ENCODE measurements at places on chromosomes 11 and 22.
A peak's percentile ranks its signal among the peaks of the same experiment; 100 is the strongest.

DNA sequence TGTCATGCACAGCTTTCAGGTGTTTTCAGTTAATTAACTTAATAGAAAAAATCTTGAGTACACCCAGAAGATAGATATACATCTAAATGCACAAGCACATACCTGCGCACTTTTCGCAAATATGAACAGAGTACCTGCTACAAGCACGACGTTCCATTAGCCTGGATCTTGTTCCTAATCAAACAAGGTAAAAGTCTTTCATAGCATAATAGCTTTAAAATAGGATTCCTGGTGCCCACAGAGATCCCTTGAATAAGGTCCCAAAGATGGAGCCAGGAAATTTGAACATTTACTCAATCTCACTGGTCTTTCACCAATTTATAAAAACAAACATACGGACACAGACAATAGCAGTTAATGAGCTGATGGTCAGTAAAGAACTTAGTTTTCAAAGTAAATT is 689.8 kb upstream of the CHORDC1 start:
- no peak for DNase-seq

GRCh38 chr11:112583261-112583893 is 322.7 kb upstream of the PLET1 start:
- no peak for DNase-seq

- no peak for DNase-seq
Observed at GRCh38 chr11:45737056-45737455, 67.9 kb upstream of the SLC35C1 start.

- no peak for DNase-seq
Observed at GRCh38 chr11:3340025-3340424, 38.9 kb downstream of the ZNF195 start.

GRCh38 chr11:88404932-88405710 is 67.6 kb upstream of the CTSC start:
- DNase-seq, result no peak

GRCh38 chr11:126282736-126283591 is at the start of gene TIRAP:
TIRAP (plus strand) TSS chr11:126283093; CDS start chr11:126290895, 7,802 bp downstream.
- peak; percentile 21 for DNase-seq

Measured in substantia nigra (tissue), 51 donors.